ENCODE measurements at places on chromosomes 7 and 10.

DNA sequence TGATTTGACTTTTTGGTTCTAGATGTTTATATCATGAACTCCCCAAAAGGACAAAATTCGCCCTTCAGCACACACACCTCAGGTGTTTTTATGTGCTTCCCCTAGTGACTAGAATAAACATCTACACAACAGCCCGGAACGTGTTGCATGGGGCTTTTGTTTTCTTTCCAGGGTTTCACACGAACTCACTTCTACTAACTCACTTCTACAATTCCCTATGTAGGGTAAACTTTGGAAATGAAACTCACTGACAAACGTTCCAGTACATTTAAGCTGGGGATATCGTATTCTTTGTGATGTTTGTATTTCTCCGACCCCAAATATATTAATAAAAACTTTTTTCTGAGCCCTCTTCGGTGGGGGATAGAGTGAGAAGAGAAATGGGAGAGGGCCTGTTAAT, 1.4 kb downstream of the TRA2A start:
- DNase-seq = peak; percentile 30

DNA sequence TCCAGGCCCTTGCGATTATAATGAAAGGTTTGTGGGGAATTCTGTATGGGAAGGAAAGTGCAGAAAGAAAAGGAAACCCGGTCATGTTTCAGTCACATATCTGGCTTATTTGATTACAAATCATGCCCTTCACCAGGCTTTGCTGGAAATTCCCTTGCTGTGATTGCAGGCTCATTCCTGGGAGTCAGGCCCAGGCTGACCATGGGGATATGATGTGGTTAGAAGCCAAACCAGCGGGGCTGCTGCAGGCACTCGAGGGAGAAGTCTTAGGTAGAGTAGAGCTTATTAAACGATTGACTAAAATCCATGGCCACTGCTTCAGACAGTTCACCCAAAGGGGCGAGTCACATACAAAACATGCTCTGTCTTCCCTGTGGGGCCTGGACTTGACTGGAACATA, 16.2 kb downstream of the PKD1L1 start:
- DNase-seq = no peak

DNA sequence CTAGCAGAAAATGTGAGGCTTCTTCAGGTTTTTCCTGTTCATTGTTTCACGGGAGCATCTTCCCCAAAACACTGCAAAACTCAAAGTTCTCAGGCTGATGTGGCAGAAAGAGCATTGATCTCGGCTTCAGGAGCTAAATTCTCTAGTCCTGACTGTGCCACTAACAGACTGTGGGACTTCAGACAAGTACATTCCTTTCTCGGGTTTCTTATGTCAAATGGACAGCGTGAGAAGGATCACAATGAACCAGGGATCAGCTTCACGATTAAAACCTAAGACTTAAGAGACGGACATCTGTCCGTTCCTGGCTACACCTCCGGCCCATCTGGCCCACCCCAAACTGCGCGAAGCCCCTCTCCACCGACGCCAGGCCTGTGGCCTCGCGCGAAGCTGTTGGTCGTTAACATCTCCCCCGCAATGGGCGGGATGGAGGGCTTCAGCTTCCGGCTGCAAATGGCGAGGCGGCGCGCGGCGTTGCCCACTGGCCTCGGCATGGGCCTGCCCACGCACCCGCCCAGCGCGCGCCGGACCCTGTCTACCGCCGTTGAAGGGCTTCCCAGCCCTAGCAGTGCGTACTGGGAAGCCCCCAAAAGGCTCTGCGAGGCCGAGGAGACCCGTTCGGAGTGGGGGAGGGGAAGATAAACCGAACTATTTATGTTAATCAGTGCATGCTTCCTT, 549 bp upstream of the DDX50 start:
- DNase-seq = no peak

- no peak for DNase-seq
These were observed 137.2 kb downstream of the NOC3L start for GRCh38 chr10:94225589-94225988.

GRCh38 chr10:30420766-30421165, 13.2 kb upstream of the MAP3K8 start:
- DNase-seq = no peak
